D341Med (cell line): ENCODE measurements at places on chromosomes 1 and 21.

GRCh38 chr1:3213730-3214129 lies 144.7 kb downstream of the PRDM16 start:
- DNase-seq: no peak

DNA sequence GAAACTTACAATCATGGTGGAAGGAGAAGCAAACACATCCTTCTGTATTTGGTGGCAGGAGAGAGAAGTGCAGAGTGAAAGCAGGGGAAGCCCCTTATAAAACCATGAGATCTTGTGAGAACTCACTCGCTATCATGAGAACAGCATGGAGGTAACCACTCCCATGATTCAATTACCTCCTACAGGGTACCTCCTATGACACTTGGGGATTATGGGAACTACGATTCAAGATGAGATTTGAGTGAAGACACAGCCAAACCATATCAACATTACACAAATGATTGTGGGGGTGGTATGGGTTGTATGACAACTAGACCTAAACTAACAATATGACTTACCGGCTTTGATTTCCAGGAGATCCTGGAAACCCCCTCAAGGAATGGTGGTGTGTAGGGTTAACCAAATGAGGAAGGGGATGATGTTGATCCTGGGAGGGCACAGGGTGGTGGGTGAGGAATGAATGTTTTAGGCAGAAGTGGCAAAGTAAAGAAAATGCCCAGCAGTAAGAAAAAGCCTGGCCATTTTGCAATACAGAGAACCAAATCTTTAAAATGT lies 80.5 kb downstream of the FGGY start:
- no peak for DNase-seq

GRCh38 chr21:43763901-43764523 lies 12.1 kb downstream of the CSTB start:
- DNase-seq: no peak

GRCh38 chr21:38857152-38857825 lies 51.6 kb downstream of the ETS2 start:
- no peak for DNase-seq

DNA sequence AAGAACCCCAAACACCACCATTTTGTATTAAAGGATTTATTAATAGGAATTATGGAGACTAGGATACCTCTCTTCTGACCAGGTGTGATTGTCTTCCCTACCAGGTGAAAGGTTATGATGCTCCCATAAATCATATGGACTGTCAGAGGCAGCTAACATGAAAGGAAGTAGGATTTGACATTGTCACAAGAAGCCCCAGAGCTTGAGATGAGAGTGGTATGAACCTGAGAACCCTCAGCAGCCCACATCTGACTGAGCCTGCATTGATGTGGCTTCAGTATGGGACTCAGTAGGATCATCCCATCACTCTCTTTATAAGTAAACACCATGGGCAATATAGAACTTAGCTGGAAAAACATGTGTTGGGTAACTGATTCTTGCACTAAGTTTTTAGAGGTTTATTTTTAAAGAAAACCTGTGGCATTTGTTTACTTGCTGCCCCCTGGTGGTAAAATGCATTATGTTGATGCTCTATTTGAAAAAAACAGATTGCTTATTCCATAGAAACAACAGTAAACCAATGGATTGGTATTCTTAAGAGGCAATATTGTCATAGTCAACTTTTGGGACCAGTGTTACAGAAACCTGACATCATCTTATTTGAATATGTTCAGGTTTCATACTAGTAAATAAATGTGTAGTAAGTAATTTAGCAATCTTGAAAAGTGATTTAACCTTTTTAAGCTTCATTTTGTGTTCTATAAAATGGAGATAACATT lies 16.6 kb upstream of the CACYBP start:
- peak; percentile 36 for DNase-seq

- DNase-seq: peak; percentile 74
Measured at GRCh38 chr1:16155537-16156410, at the start of gene EPHA2. EPHA2 (minus strand) TSS chr1:16156069; CDS start chr1:16155932, 137 bp downstream.

DNA sequence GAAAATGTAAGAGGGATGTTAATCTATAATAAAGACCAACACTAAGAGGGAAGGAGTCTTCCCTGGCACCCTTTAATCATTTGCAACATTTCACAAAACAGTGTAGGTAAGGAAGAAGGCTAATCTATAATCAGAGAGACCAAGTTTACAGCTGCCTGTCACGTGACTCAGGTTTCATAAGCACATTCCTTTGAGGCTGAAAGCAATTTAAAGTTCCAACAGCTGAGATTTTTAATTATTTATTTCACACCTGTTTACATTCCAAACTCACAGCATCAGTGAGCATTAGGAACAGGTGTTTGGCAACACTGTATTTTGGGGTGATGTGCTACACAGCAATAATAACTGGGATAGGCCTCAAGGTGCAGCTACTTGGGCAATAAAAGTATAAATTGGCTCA lies 75.7 kb upstream of the PGBD5 start:
- no peak for DNase-seq

GRCh38 chr1:204663644-204664383 lies 21.7 kb downstream of the LRRN2 start:
- no peak for DNase-seq

DNA sequence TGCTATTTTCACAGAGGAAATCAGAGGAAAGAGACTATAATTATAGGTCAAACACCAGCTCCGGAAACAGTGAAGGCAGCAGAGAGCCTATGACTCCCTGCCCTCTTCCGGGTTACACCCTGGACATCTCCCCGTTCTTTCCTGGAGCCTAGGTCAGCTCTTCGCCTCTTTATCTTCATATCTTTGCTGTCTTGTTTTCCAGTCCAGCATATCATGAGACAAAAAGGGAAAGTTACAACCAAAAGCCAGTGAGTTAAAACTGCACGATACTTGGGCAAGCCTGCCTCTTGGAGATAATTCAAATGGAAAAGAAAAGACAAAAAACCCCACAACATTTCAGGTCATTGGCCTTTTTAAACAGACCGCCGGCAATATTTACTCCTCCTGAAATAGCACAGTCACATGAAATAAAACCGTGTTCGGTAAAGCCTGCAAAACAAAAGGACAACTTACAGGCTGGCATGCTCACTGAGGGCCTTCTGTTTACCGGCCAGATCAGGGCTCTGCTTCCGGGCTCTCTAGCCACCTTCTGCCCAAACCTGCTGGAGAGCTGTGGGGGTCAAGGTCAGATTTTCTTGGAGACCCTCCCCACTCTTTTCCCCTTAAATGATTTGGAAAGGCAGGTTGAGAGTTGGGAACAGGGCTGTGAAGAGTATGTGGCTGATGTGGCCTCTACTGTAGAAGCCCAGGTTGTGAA lies 42.8 kb upstream of the PPP2R5A start:
- no peak for DNase-seq

DNA sequence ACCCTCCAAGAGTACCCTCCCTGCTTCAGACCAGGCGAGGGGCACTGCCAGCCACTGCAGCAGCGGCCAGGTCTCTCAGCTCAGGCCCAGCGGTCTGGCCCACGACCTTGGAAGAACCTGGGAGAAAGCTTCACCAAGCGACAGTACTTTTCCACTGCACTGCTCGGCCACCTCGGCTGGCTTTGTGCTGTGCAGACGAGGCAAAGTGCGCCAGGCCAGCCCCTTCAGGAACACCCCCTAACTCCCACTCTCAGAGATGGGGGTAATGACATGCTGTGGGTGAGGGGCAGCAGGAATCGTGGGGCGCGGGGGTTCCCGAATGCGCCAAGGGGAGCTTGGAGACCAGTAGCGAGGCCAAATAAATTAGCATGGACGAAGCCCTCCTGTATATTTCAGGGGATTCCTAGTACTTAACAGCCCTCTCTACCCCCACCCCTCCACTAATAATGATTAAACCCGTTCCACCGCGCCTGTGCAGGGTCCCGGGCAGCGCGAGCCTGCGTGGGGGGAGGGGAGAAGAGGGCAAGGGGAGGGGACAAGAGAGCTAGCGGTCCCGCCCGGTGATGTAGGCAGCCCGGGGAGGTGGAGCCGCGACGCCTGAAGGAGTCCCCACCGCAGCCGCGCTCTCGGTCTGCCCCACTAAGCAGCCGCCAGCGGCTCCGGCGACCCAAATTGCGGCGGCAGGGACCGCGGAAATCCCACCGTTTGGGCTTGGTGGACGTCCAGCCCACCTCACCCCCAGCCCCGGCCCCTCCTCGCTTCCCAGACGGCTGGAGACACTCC lies at the start of gene FAM43B:
Gene FAM43B, plus strand, starts transcription at position 629 of the 783 bp plus-strand sequence. CDS start 401 bp downstream, outside the sequence.
- peak; percentile 63 for DNase-seq

DNA sequence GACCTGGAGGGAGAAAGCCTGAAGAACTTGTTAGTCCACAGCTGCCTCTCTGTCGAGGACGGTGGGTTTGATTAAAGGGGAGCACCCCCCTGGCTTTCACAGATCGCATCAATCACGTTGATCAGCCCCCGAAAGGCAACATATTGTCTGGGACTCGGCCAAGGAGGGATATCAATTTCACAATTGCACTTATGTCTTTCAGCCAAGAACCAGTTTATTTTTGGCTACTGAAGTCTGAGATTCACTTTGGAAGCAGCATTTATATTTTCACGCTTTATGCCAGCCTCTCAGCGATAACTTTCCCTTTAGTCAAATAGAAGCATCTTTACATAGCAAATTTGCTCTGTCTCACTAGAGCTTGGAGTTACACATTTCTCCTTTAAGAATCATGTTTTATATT lies 253.2 kb upstream of the RRP15 start:
- no peak for DNase-seq

DNA sequence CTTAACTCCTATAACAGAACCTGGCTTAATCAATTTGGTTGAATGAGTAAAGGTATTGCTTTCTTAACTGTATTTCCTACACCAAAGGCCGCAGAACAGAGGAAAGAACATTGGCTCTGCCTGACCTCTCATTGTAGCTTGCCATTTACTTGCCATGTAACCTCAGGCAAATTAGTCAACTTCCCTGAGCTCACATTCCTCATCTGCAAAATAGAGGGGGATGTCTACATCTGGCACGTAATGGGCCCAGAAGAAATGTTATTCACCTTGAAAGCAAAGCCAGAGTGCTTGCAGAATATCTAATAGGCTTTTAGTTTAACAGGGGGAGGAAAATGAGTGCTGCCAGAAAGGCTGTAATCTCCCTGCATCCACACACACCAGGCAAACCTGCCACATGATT lies 44.3 kb downstream of the LAMC2 start:
- no peak for DNase-seq

GRCh38 chr1:39295901-39296300 lies 91.4 kb downstream of the MACF1 start:
- DNase-seq: no peak

- DNase-seq: peak; percentile 53
Measured at GRCh38 chr1:170664828-170665612, 1.1 kb downstream of the PRRX1 start.

- no peak for DNase-seq
Measured at GRCh38 chr1:232328486-232329102, 301.3 kb downstream of the SIPA1L2 start.

DNA sequence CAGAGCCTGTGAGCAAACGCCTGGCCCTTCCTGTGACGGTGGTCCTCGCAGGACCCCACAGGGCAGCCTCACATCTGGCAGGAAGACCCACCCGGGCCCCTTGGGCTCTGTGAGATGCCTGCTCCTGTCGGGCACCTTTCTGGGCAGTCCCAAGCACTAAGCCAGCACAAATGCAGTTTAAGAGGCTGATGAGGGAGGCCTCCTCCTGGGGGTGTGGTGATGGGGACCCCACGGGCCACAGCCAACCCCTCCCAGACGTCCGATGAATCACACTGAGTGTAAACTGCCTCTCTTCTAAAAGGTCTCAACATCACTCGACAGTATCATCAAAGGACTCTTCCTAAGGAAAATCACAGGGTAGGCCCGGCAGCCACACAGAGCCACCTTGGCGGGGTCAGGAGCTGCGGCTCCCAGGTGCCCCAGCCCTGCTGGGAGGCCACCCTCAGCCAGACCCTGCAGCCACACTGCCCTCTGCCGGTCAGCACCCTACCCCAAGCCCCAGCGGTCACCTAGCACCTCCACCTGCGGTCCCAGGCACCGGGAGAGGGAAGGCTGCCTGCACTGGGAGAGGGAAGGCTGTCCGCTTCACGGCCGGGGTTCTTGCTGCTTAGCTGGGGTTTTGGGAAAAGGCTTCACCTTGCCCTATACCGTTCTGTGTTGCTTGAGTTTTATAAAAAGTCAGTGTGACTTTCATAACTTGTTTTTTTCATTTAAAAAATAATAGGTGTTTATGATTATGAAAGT lies 3.9 kb upstream of the PRKCZ start:
- peak; percentile 71 for DNase-seq

DNA sequence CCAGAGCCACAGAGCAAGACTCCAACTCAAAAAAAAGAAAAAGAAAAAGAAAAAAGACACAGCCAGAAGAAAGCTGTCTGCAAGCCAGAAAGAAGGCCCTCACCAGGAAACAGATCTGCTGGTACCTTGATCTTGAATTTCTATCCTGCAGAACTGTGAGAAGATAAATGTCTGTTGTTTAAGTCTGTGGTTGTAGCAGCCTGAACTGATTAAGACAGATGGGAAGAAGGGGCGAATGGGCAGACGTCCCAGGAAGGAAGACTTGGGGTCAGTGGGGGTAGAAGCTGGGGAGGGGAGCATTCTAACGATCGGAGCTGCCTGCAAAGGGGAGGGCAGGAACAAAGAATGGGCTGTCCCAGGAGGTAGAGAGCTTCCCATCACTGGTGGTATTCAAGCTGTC lies 6.3 kb downstream of the SLC2A7 start:
- DNase-seq: no peak

DNA sequence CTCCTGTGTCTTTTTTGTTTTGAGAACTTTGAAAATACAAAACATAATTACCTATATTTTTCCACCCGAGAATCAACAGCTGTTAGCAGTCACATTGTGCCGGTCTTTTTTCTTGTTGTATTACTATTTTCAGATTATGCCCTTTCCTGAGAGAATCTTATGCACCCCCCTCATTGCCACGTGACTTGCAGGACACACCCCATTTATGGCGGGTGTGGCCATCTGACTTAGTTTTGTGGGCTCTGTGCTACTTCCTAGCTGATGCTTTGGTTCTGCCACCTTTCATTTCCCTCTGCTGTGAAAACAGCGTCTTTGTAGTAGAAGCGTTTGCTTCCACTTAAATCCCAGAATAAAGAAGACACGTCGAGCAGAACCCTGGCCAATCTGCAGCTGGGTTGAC lies 82.8 kb upstream of the SOX13 start:
- DNase-seq: no peak

- DNase-seq: no peak
Measured at GRCh38 chr1:47622776-47623556, 185.1 kb downstream of the FOXD2 start.

- DNase-seq: no peak
Measured at GRCh38 chr1:20047096-20047495, 22.9 kb upstream of the PLA2G5 start.

GRCh38 chr1:157504646-157505045 lies 47.7 kb downstream of the FCRL5 start:
- DNase-seq: no peak
